ENCODE measurements at places on chromosomes 4 and X. TPM values are rescaled to one million over a fixed set of nuclear protein-coding genes. Genes with fewer than 3 reads are reported as not detected.

GRCh38 chr4:78512357-78512920 lies 39.1 kb upstream of the ANXA3 start:
- no peak for DNase-seq

GRCh38 chr4:154406018-154406795 lies 85.4 kb downstream of the DCHS2 start:
- no peak for DNase-seq

DNA sequence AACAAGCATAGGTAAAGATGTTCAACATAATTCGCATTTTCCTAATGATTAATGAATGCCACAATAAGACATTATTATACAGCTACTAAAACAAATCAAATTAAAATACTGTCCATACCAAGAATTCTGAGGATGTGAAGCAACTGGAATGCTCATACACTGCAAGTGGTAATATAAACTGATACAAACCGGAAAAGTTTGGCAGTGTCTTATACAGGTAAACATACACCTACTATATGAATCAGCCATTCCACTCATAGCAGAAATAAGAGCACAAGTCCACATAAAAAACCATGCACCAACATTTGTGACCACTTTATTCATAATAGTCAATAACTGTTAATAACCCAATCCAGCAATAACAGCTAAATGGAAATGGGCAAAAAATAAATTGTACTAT lies 79.3 kb downstream of the FBXW7 start:
- no peak for DNase-seq

PCDH10 gene
- total RNA-seq = not detected

All from activated CD8-positive, alpha-beta T cell treated with anti-CD3 and anti-CD28 coated beads, Interleukin-2, amount 10 ng/mL, durations not matched to agents 7 days and 5 days (primary cell).